ENCODE measurements at places on chromosomes 7 and 10.

DNA sequence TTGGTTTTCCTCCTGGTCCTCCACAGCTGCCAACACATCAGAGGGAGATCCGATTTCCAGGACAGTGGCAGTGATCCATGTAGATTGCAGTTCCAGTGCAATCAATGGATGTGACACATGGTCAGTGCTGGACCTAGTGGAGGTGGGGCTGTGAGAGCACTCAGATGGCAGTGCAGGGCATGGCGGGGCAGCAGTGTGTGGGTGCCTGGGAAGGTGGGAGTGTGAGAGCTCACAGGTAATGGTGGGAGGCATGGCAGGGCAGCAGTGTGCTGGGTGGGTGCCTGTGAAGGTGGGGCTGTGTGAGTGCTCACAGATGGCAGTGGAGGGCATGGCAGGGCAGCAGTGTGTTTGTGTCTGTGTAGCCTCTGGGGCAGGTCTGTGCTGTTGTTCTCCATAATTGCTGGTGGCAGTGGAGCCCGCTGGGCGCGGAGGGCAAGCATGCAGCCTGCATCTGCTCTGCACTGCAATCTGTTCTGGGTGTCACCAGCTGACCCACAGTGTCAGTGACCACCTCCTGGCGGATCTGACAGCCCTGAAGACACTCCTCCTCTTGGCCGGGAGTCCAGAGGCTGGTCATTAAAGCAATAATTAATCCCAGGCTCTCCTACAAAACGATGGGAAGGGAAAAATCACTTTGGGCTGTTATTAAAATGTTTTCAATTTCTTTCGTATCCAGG lies 8.6 kb upstream of the ADARB2 start:
- no peak for DNase-seq

DNA sequence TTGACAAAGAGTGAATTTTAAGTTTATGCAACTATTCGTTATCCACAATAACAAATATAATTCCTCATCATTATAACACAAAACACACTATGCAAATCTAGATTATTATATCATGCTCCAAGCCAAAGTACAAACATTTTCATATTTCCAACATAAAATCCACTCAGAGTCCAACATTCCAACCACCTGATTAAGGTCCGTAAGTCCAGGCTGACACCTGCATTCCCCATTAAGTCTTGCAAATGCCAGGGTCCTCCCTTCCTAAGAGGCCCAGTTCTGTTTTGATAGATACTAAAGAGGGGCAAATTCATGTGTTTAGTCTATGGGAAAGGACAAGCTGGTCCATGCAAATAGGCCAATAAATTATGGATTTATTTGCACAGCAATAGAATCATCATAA lies 206.1 kb downstream of the POU6F2 start:
- no peak for DNase-seq

GRCh38 chr7:44531421-44532380 lies 9.4 kb downstream of the NPC1L1 start:
- DNase-seq, result no peak

- no peak for DNase-seq
These were observed 866 bp upstream of the SFMBT2 start for GRCh38 chr10:7411671-7412128.

GRCh38 chr7:73976761-73977618 lies 51.0 kb upstream of the ELN start:
- DNase-seq, result peak; percentile 51

DNA sequence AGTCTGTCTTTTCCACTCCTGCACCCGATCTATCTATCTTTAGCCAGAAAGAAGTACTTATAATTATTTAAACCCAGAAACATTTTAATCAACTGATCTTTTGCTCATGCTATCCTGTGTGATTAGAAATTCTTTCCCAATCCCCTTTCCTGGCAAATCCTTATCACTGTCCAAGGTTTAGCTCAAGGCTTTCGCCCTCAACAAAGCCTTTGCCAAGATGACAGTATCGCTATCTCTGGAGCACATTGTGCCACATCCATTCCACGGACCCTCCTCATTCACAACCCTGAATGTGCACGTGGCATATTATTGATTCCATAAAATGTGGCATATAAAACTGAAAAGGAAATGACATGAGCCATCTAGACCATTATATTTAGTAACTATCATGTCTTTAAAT lies 71.3 kb downstream of the PTN start:
- no peak for DNase-seq

DNA sequence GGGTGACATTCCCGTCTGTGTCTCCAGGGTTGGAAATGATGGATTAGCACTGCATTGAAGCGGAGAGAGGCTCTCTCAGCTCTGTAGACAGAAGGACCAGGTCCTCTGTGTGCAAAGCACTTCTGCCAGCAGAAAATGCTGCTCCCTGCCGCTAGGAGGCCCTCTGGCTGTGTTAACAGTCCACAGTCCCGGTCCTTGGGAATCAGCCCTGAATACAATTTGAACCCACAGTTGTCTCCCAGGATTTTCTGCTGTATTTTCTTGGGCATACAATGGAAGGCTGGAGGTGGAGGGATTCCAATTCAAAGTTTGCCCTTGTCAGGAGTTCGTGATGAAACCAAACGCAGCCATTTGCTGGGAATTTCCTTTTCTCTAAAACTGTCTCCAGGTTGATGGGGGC lies 205.2 kb downstream of the GLRX3 start:
- no peak for DNase-seq

GRCh38 chr7:111654343-111654742 lies 92.1 kb upstream of the IMMP2L start:
- DNase-seq, result no peak

DNA sequence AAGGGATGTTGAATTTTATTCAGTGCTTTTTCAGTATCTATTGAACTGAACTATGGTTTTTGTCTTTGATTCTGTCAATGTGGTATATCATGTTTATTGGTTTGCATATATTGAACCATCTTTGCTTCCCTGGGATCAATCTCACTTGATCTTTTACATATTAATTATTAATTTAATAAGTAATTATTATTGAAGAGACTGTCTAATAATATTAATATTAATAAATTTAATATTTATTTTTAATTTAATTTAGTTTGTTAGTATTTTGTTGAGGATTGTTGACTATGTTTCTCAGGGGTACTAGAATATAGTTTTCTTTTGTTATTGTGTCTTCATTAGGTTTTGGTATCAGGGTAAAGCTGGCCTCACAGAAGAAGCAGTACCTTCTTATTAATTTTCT lies 26.5 kb upstream of the TRA2A start:
- DNase-seq, result no peak

GRCh38 chr7:50837965-50838364 lies 55.3 kb upstream of the GRB10 start:
- DNase-seq, result no peak

Data from sciatic nerve (tissue), 2 donors.